ENCODE measurements at places on chromosomes 11 and 22.

GRCh38 chr11:66315498-66315885 lies 1.4 kb downstream of the CD248 start:
- DNase-seq, result no peak

DNA sequence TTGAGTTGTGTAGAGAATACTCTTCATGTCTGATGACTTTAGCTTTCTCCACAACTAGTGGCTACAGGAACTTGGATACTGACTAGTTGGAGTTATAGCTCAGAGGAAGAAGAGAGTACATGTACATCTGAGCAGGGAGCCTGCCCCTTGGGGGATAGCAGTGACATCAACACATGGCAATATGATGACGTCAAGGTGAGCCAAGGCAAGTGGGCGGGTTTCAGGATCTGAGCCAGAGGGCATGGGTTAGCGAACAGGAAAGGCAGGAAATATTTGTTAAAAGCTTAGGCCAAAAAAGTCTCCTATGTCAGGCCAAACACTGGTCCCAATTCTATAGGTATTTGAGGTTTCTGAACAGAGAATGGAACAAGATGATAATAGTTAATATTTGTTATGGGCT lies 42.0 kb upstream of the HORMAD2 start:
- peak; percentile 62 for DNase-seq

DNA sequence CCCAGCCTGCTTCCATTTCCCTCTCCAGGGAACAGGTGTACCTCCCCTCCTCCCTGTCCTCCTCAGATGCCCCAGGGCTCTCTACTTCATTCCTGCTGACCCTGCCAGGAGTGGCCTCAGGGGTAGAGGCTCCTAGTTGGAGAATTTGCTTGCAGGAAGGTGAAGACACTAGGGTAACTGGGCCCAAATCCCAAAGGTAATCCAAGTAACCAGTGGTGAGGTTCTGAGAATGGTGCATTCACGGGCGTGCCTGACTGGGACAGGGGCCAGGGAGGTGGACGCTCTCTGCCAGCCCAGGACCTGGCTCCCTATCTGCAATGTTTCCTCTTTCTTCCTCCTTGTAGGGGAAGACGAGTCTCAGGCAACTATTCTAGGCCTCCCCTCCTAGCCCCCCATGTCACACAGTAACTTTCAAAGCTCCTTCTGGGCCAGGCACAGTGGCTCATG lies 2.9 kb downstream of the SLC35C1 start:
- DNase-seq, result no peak

DNA sequence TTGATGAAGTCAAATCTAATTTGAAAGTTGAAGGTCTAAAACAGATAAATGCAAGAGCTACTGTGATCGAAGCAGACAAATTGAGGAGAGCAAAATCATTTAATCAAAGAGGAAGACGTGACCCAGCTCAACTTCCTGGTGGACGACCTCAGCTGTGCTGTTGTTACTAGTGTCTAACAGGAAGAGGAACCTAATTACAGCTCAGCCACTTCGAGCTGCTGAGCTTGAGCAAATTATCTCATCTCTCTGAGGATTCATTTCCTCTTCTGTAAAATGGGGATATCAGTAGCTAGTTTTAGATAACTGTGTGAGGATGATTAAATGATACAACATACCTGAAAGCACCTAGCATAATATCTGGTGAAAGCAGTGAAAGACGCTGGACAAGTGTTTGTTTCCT lies 48.6 kb upstream of the OLFML1 start:
- DNase-seq, result no peak

- no peak for DNase-seq
These were observed 75.9 kb downstream of the AMOTL1 start for GRCh38 chr11:94844031-94844430.

- DNase-seq, result peak; percentile 5
These were observed 65.2 kb downstream of the CACNA1I start for GRCh38 chr22:39635719-39636118.

- DNase-seq, result no peak
These were observed 133.5 kb downstream of the CACNA1I start for GRCh38 chr22:39703928-39704639.

GRCh38 chr11:93857413-93858120 lies 7.1 kb upstream of the VSTM5 start:
- peak; percentile 40 for DNase-seq

- no peak for DNase-seq
These were observed 41.9 kb upstream of the TSPAN18 start for GRCh38 chr11:44684859-44685281.

GRCh38 chr11:105393326-105393725 lies 216.5 kb upstream of the GRIA4 start:
- DNase-seq, result no peak

DNA sequence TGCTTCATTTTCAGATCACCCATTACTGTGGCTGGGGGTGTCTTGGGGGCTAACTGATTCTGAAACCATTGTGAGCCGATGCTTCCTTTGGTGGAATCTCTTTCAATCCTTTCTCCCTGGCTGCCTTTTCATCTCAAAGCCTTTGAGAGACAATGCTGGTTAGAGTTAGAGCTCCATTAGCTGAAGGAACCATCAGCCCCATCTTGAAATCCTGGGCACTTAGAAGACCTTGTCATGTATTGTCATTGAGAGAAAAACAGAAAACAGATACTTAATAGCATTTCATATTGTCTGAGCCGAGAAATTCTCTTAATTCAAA lies 6.7 kb downstream of the TEAD1 start:
- no peak for DNase-seq

GRCh38 chr11:26569646-26570045 lies 2.4 kb downstream of the MUC15 start:
- no peak for DNase-seq

Data from astrocyte of the spinal cord (primary cell).